ENCODE measurements at places on chromosomes 3 and 15.

DNA sequence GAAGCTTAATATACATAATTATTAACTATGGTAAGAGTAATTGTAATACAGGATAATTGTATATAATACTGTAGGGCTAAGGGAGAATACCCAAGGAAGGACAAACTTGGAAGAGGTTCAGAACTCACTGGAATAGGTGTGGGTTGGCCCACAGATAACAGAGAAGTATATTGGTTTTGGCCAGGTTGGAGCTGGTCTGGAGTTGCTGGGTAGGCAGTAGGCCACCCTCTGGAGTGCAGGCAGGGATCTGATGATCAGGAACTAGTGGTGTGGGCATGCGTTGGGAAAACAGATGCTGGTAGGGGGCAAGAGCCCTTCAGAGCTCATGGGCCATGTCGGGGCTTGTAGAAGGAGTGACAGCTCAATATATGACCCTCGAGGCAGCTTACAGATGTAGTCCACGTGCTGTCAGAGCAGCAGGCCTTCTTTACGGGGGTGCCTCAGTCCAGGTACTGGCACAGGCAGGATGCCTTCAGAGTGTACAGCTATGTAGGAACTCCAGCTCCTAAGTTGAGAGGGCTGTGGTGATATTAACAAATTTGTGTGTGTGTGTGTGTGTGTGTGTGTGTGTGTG lies 12.4 kb downstream of the IREB2 start:
- no peak for DNase-seq

GRCh38 chr3:139572847-139573672 lies 33.5 kb upstream of the RBP1 start:
- DNase-seq, result no peak

- DNase-seq, result no peak
Measured at GRCh38 chr3:49006408-49007067, 653 bp upstream of the WDR6 start.

DNA sequence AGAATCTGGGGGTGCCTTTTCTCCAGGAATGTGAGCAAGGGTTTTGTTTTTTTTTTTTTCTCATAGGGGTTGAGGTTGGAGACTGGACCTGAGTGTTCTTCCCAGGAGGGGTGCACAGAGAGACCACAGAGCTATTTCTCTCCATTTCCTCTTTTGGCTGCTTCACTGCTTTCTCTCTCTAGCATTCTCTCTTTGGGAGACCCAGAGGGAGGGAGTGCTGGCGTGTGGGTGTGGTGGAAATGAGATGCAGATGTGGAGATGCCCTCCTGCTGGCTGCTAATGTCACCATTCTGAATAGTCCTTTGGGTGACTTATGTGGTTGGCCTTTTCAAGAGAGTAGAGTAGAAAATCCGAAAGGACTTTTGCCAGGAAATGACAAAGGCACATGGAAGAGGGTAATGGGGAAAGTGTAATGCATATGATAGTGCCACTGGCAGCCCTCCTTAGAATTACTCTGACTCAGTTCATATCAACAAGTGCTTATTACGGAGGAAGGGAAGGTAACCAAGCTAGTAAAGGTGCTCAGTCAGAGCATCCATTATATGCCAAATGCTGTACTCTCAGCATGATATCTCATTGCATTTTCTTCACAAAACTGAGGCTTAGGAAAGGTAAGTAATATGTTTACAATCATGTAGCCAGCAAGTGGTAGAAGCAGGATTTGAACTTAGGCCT lies 1.9 kb downstream of the SYN2 start:
- no peak for DNase-seq

- DNase-seq, result no peak
Measured at GRCh38 chr15:39416258-39416657, 164.6 kb upstream of the THBS1 start.

GRCh38 chr15:81105545-81105944 lies 28.5 kb upstream of the CFAP161 start:
- no peak for DNase-seq

DNA sequence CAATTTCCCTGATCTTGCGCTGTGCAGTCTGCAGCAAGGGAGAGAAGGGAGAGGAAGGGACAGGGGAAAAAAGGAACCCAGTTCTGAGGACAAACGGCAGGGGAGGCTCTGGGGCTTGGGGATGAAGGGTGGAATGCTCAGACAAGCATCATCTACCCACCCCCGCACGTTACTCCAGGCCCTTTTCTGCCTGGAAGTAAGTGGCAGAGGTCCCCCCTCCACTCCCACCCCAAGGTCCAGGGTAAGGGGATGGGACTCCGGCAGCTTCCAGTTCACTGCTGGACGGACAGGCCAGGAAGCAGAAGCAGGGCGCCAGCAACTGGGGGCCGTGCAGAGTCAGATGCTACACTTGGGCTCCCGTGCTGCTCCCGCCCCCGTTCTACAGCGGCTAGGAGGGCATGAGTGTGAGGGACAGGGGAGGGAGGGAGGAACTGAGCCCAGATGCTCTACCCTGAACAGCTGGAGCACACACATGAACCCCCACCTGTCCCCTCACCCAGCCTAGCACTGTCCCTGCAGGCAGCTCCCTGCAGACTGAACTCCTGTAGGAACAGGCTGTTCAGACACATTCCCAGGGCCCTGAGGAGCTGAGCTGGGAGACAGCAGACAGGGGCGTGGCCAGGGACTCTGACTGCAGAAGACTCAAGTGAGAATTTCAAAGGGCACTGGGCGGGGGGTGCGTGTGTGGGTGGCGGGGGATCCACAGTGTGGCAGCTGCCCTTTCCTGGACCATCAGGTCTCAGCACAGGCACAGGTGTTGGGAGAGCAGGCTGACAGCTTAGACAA lies 59.7 kb downstream of the SENP2 start:
- DNase-seq, result no peak

GRCh38 chr3:107994956-107995715 lies 95.7 kb downstream of the CD47 start:
- DNase-seq, result no peak

DNA sequence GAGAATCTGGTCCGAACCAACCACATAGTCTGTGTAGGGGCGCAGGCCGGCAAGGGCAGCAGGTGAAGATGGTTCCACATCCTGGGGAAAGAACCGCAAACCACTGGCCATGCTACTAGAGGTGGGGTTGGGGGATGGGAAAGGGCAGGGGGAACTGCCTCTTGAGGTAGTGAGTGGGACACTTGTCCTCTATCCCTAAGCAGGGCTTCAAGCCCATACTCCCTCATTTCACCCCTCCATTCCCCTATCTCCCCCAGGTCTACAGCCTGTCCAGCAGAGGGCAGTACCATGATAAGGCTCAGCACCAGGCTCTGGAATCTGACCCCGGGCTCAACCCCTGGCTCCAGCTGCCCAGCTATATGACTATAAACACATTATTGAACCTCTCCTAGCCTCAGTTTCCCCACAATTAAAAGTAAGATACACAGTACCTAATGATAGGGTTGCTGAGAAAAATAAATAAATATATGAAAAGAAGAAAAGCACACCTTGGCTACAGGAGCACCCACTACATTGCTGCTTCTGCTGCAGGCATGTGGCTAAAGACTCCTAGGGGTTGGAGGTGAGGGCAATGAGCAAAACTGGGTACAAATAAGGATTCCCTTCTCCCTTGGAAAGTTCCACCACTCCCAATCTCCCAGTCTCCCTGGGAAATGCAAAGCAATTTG lies 6.3 kb downstream of the GORASP1 start:
- no peak for DNase-seq

- DNase-seq, result no peak
Measured at GRCh38 chr3:181839039-181839915, 127.6 kb downstream of the SOX2 start.

GRCh38 chr3:44803298-44803697 lies 41.7 kb downstream of the KIF15 start:
- DNase-seq, result no peak

- DNase-seq, result no peak
Measured at GRCh38 chr15:70459312-70459711, 304.0 kb downstream of the UACA start.

DNA sequence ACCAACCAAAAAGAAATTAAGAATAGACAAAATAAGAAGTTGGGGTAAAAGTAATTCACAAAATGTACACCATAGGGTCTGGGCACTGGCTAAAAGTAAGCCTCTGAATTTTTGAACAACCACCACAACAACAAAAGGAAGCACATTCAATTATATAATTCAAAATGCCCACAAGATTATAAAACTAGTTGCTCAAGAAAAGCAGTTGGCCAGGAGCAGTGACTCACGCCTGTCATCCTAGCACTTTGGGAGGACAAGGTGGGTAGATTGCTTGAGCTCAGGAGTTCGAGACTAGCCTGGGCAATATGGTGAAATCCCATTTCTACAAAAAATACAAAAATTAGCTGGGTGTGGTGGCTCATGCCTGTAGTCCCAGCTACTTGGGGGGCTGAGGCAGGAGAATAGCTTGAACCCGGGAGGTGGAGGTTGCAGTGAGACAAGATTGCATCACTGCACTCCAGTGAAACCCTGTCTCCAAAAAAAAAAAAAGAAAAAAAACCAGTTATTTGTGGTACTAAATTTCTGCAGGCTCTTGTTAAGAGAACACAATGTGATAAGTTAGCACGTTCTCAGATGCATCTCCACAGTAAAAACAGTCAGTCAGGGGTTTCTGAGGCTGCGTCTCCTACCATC lies 6.6 kb upstream of the ATP11B start:
- DNase-seq, result no peak

DNA sequence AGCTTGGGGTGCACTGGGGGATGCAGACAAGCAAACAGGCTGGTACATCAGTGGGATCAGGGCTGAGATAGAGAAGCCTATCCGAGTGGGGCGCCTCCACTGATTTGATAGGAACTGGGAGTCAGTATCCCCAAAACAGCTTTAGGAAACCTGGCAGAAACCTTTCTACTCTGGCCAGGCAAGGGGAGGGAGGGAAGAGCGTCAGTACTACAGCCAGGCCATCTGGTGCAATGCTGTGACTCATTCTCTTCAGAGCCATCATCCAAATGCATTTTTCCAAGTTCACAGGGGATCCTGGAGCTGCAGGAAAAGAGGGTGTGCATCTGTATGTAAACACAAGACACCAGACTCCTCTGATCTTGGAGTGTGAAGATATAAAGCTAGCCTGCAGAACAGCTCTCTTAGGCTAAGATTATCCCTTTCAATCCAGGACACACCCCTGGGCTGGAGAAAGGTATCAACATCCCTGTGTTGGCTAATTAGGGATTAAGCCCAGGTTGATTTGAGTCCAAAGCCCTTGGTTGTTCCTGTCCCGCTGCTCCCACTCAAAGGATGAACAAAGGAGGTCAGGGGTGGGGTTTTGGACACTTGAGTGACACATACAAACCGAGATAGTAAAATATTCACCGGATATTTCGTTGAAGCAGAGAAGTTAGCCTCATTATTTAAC lies 9.3 kb downstream of the GALNT15 start:
- DNase-seq, result peak; percentile 67

GRCh38 chr3:16741890-16742289 lies 136.7 kb upstream of the DAZL start:
- no peak for DNase-seq

- no peak for DNase-seq
Measured at GRCh38 chr15:78131295-78132061, at the start of gene CIB2. TSS of gene CIB2 (minus strand) at chr15:78131445. CDS start at chr15:78131215, 230 bp downstream.
